Stimulated activated CD4-positive, alpha-beta T cell treated with anti-CD3 and anti-CD28 coated beads, Interleukin-15, amount 100 ng/mL, for 48 hours (primary cell): ENCODE measurements at places on chromosomes 7 and 10.

DNA sequence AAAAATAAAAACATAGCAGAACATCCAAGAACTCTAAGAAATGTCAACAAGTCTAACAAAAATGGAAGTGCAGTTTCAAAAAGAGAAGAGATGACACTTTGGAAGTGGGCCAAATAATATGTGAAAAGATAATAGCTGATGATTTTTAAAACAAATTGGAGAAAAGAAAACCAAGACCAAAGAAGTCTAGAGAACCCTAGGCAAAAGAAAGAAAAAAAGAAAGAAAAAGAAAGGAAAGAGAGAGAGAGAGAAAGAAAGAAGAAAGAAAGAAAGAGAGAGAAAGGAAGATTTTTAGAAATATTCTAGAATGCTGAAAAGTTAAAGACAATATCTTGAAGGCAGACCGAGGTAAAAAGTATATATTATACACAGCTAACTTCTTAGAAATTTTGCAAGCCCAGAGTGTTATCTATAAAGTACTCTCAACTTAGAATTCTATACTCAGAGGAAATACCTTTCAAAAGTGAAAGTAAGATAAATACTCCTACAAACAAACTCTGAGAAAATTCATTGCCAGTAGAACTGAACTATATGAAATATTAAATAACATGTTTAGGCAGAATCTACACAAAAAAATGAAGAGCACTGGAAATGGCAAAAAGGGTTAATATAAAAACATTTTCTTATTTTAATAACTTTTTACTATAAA lies 138.7 kb upstream of the SMIM30 start:
- no peak for DNase-seq

DNA sequence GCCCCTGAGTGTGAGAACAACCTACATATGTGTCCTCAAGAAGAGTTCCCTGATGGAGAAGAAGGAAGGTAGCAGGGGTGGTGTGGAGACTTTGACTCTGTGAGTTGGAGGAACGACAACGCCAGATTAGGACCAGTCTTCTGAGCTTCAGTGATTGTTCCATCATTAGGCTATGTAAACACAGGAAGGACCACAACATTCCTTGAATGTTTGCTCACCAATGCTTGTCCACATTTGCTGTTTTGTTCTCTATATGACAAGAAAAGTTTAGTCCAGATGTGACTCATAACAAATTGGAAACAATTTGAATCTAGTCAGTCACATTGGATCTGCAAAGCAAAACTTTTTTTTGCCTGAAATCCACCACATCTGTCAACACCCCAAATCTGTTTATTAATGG lies 62.7 kb downstream of the ENTPD1 start:
- no peak for DNase-seq

DNA sequence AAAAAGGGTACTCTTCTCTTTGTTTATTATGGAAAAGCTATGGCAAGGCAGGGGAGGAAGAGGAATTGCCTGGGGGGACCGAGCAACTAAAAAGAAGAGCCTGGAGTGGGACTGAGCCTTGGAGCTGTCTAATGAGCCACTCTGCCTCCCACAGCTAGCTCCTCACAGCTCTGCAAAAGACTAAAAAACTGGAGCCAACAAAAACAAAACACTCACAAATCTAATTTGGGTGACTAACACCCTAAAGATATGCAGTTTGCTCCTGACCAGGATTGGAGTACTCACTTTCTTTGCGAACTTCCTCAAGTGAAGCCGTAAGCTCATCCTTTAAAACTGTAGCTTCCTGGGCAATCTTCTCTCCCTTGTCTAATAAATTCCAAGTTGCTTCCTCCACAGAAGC lies 89.4 kb downstream of the CTNNA3 start:
- DNase-seq = no peak

GRCh38 chr10:78649429-78649828 lies 419.3 kb upstream of the ZMIZ1 start:
- no peak for DNase-seq

GRCh38 chr7:127678947-127679346 lies 27.0 kb downstream of the SND1 start:
- no peak for DNase-seq

GRCh38 chr10:69912589-69912988 lies 110.9 kb downstream of the COL13A1 start:
- DNase-seq = no peak

- DNase-seq = no peak
Measured at GRCh38 chr10:60896033-60896432, 48.0 kb downstream of the RHOBTB1 start.

GRCh38 chr7:70193514-70193913 lies 595.2 kb downstream of the AUTS2 start:
- DNase-seq = no peak

DNA sequence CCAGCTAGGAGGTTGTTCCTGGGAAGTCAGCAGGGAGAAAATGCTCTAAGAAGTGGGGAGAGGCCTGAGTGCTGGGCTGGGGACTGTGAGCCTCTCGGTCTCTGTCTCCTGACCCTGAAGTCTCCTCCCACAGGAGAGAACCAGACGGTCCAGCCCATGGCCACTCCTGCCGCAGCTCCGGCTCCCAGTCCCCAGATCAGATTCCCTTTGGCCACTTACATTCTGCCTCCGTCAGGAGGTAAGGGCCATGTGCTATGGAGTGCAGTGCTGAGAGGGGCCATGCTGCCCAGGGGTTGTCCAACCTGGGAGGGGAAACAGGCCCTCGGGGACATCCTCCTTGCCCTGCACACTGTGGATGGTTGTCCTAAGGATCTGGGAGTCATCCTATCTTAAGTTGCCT lies 21.3 kb upstream of the ZNF467 start:
- DNase-seq = no peak

- DNase-seq = no peak
Measured at GRCh38 chr10:71263376-71263775, 51.0 kb downstream of the UNC5B start.

DNA sequence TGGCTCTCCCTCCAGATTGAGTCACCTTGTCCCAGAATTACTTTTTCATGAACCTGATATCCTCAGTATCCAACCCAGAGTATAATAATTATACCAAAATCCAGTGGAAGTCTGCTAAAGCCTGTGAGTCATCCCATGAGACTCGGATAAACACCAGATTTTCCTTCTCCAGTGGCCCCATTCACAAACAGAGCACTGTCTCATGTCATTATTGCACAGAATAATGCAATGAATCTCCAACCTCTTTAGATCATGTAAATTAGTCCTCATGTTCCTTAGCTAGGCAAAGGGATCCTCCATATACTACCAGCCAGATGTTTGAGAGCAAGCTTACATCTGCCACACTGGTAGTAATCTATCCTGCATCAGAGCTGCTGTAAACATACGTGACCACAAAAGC lies 89.0 kb downstream of the AMPH start:
- DNase-seq = no peak

DNA sequence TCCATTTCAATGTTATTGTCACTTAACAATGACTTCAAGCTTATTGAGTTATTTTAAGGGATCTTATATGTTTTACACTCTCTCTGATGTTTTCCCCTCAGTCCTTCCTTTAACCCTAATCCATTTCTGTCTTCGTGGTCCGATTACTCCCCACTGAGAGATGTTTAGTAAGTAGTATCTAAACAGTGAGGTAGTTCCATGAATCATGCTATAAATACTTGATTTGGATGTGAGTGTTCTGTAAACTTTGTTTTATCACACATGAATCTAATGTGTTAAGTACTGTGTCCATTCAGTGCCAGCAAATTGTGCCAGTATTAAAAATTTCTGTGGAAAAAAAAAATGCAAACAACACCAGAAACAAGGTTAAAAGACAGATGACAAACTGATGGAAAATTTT lies 18.6 kb downstream of the RPP30 start:
- DNase-seq = no peak

DNA sequence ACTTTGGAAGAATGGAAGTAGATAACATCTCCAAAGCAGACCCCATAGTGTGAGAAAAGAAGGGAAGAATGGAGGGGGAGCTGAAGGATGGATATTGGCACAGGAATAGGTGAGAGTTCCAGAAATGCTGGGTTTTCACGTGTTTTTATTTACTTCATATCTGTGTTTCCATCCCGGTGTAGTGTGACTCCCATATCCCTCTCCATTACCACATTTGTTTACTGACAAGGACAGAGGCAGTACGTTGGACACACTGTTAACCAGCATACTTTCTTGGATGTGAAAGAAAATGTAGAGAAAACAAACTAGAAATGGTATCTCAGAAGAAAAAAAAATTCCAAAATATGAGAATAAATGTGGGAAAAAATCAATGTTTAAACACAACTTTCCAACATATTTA lies 124.4 kb upstream of the PFKP start:
- DNase-seq = no peak

DNA sequence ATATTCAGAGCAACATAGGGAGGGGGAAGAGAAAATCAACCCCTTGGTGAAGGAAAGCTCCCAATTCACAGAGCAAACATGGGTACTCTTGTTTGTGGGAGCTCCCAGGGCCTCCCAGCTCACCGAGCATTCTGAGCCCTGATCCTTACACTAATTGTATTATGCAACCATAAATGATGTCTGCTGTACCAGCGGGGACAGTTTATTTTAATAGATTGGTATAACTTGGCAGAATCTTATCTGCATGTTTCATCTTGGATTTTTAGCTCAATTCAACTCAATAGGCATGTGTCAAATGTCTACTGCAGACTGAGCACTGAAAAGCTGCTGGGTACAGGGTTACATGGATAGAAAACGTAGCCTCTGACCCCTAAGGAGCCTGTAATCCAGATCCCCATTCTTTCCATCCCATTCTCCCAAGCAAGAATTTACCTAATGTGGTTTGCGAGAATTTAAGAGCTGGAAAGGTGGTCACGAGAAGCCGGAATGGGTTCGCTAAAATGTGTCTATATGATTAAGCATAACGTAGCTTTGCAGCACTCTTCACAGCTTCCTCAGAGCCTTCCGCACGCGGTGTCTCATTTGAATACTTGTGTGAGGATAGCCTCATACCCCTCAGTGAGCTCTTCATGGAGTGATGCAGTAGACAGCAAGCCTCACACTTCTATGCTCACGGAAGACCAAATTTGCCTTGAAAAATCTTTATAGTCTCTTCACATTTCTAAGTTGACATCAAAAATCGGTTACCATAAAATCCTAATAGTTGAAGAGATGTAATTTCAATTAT lies 18.3 kb downstream of the EGFR start:
- DNase-seq = no peak

DNA sequence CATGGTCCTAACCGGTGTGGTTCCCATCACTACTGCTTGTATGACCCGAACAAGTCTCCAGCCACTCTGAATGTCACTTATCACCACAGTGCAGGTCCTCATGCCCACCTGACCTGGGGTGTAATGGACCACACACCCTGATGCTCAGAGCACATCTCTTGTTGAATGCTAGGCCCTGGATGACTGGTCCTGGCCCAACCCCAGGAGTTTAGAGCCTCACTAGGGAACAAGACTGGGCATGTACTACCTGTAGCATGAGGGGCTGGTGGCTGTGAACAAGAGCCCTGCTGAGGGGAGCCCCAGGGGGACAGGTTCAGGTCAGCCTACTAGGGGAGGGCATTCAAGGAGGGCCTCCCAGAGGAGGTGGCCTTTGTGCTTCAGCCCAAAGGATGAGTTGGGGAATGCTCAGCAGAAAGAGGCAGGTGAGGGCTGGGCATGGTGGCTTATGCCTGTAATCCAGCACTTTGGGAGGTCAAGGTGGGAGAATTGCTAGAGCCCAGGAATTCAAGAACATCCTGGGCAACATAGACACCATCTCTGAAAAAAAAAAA lies 31.2 kb downstream of the ZMIZ1 start:
- no peak for DNase-seq

GRCh38 chr10:98253499-98253898 lies 14.5 kb downstream of the LOXL4 start:
- DNase-seq = no peak

DNA sequence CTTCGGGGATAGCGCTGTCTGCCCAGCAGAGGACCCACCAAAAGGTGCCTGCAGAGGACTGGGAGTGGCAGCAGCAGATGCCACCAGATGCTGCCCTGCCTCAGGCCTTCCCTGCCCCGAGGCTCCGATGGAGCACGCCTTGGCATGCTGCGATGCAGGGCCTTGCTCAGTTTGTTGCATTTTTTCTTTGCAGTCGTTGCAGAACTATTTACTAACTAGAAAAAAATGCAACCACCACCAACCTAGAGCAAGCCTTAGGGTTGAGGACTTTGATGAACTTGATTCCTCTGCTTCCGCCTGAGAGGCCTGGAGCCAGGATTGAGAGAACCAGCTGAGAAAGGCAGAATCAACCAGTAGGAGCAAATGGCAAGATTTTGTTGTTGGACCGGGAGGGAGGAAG lies 585.6 kb upstream of the MKI67 start:
- DNase-seq = no peak

GRCh38 chr10:35631404-35631803 lies 10.7 kb downstream of the FZD8 start:
- no peak for DNase-seq
